ENCODE measurements at places on chromosomes 1 and 21. TPM values are rescaled to one million over a fixed set of nuclear protein-coding genes. Genes with fewer than 3 reads are reported as not detected.

DNA sequence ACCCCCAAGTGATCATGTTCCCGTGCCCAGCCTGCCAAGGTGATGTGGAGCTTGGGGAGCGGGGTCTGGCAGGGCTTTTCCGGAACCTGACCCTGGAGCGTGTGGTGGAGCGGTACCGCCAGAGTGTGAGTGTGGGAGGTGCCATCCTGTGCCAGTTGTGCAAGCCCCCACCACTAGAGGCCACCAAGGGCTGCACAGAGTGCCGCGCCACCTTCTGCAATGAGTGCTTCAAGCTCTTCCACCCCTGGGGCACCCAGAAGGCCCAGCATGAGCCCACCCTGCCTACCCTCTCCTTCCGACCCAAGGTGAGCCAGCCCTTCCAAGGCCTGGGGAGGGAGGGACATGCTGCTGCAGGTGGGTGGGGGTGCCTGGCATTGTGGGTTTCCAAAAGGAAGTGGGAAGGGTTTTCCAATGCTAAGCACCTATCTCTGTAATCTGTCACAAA is 2.3 kb downstream of the TRIM46 start:
- DNase-seq: no peak

DNA sequence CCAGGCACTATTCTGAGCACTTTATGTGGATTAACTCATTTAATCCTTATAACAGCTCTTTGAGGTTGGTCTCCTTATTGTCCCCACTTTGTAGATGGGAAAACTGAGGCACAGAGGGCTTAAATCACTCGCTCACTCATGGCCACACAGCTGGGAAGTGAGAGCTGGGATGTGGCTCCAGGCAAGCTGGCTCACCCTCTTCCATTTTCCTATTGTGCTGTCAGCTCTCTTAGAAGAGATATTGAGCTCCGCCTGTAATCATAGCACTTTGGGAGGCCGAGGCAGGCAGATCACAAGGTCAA is 3.8 kb upstream of the COL8A2 start:
- no peak for DNase-seq

TAS1R1 gene
- not detected for total RNA-seq

GRCh38 chr1:30995990-30996612 is 69.4 kb downstream of the PUM1 start:
- DNase-seq: no peak

GRCh38 chr21:14889080-14889810 is 175.6 kb downstream of the NRIP1 start:
- DNase-seq: no peak

DNA sequence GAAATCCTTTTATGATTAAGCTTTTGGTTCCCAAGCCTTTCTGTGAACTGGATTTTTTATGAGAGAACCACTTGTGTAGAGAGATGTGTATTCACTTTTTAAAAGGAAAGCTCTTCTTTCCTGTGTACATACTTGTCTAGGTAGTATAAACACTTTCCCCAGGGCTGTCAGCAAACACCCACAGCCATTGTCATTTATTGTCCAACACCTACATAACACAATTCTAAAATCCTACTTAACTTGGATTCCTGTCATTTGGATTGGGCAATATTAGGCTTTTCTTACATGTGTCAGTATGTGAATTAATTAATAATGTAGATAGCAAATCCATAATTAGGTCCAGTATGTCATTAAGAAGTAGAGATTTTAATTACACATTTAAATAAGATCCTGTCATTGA is 12.3 kb downstream of the DDX20 start:
- no peak for DNase-seq

DNA sequence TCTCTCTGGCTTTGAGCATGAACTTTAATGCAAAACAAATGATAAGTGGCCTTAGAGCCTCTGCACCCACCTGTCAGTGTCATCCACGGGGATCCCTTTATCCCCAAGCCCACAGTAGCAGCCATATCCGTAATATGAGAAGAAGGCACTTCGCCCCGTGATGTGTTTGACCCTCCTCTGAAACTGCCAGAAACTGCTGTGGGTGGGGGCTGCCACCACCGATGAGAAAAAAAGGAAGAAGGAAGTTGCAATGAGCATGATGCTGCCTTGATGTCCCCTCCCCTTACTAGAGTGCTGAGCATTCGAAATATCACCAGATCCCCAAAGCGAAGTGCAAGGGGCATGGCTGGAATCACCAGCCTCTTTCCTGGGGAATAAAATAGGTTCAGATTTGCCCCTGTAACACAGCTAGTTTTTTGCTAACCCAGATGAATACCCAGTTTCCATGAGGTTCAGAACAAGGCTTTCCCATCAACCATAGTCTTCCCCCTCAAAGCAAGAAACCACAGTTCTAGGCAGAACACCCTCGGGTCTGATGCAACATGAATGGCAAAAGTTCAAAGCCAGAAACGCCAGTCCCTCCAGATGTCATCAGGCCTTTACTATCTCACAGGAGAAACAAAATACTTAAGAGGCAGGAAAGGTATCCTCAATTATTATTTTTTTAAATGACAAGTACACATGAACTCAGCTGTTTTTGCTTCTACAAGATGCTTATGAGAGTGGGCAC is 10.8 kb upstream of the UBXN10 start:
- DNase-seq: no peak

DNA sequence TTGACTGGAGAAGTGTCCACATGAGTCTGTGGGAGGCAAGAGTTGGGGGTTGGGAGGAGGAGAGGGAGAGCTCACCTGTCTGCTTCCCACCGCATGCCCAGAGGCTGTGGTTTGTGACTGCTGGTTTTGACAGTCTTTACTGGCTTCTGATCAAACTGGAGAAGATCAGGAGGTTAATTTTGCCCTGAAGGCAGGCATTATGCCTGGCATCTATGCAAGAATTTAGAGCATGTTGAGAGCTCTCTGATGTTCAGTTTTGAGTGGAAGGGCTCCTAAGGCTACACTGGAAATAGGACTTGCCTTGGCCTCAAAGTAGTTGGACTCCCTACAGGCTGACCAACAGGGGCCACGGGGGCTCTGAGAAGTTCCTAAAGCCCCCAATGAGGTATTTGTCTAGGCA is 101.6 kb downstream of the TLR5 start:
- no peak for DNase-seq

DNA sequence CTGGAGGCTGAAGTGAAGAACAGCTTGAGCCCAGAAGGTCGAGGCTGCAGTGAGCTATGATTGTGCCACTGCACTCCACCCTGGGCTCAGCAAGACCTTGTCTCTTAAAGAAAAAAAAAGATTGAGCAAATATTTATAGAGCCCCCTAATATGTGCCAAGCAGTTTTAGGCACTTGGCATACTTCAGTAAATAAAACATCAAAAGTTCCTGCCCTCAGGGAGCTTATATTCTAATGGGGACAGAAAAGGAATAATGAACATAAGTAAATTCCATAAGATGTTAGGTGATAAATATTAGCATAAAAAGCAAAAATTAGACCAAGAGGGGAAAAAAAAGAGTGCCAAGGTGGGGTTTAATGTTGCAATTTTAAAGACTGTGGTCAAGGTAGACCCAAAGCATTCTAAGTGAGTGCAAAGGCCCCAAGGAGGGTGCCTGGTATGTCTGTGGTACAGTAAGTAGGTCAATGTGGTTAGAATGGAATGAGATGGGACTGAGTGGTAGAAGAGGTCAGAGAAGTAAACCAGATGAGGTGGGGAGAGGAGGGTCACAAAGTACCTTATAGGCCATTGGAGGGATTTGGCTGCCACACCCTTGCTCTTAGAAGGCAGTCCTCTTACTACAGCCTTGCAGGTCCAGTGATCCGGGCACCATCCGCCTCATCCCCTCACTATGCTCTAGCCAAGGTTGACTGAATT is 2.2 kb upstream of the TOE1 start:
- no peak for DNase-seq

DNA sequence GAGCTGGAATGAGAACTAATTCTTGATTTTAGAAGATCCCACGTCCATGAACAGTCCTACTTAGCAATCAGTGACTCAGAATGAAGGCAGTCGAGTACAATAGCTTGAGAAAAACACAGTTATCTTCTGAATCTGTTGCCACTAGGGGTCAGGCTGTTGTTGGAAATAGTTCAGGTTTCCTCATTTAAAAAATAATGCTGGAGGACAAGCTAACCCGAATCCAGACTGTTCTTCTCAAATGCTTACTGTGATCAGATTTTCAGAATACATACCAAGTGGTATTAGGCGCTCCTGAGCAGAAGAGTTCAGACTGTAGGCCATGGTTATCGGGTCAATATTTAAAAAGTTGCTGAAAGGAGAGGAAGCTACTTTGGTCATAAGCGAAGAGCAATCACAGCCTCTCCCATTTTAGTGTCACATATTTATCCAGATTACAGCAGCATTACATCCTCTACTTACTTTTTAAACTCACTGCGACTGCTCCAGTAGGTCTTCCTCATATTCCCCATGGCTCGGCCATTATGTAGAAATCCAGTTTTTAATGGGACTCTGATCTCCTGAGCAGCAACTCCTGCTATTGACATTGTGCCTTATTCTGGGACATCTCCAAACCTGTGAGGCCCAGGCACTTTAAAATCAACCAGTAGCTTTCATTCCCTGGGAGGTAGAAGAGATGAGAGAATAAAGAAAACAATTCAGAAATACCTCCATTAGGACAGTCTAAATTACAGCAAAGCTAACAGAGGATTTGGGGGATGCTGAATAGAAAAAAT is 10.9 kb downstream of the ERRFI1 start:
- DNase-seq: no peak

DNA sequence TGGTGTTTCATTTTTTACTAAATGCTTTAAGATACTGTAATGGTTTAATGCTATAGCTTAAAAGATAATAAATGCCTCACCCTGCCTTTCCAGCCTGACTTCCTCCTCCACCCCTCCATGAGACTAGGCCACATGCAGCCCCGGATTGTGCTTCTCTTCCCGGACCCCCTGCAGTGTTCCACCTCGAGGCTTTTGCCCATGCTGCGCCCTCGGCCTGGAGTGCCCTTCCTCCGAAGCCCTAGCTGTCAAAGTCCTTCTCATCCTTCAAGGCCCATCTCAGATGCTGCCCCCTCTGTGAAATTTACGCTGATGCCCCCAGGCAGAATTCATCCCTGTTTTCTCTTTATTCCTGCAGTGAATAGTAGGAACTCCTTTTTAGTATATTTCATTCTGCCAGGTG is 98.5 kb downstream of the ATP5PO start:
- no peak for DNase-seq

CCDC190 gene
- total RNA-seq: not detected

GRCh38 chr1:206816390-206817287 is 44.3 kb upstream of the IL10 start:
- no peak for DNase-seq

DNA sequence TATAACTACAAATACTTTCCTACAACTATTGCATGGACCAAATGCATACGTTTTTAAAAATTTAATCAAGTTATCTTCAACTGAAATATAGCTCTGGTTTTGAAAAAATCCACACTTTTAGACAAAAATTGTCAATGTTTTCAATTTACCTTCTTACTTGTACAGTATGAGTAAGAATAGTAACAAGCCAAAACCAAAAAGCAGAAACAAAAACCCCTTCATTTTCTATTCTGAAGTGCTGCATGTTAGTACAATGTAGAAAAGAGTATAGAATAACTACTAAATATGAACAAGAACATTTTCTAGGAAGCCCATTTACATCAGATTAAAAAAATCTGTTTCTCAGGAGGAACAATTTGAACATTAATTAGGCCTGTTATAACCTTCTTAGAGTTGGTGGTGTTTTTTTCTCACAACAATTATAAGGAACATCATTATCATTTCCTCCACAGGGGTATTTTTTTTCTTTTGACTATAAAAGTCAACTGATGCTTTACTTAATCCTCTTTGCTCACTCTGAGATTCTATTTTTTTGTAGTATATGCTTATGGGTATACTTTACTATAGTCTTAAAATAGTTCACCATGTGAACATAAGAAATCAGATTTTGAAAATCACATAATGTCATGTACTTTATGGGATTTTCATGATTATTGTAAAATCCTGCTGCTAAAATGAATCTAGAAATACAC is 475.4 kb downstream of the PTBP2 start:
- no peak for DNase-seq

GRCh38 chr21:45011426-45011825 is 63.0 kb upstream of the ADARB1 start:
- DNase-seq: no peak

CNN3 gene
- 226 TPM for total RNA-seq

DNA sequence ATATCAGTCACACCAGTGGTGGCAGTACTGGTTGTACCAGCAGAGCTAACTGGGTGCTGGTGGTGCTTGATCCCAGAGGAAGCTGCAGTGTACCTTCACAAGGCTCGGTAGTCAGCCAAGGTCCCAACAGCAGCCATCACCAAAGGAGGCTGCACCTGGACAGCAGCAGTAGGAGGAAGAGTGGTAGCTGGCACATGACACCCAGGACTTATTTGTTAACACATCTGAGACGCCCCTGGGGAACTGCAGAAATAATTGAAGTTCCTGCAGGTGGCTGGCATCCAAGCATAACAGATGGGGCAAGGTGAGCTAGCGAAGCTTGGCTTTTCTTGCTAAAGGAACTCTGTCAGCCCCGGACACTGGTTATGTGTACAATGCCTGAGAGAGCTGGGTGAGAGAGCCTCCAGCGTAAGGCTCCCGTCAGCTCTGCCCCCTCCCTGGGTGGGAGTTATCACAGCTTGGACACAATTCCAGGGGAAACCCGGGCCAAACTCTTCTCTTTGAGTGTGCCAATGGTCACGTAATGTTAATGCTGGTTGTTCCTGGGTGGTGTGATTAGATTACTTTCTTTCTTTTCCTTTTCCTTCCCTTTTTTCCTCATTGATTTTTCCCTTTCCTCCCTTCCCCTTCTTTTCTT is 29.1 kb upstream of the PARP1 start:
- DNase-seq: no peak

- no peak for DNase-seq
These were observed 398.4 kb upstream of the B3GALT2 start for GRCh38 chr1:193584731-193585239.

DNA sequence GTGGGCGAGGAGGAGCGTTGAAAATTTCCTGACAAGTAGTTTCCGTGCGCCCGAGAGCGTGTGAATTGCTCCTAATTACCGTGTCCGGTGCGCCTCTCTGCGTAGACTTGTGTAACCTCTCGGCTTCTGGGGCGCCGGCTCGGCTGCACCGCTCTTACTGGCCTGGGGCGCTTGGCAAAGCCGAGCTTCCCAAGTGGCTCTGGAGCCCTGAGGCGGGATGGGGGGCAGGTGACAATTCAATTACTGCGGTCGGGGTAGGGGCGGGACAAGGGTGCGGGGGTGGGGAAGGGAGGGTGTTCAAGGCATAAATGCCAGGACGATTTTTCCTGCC is 392 bp upstream of the DMRTA2 start:
- DNase-seq: no peak

GRCh38 chr1:244735404-244735803 is 82.5 kb downstream of the DESI2 start:
- DNase-seq: no peak

- DNase-seq: no peak
These were observed 32.2 kb upstream of the HNRNPU start for GRCh38 chr1:244896550-244896949.

- DNase-seq: no peak
These were observed 47.4 kb downstream of the MAGI3 start for GRCh38 chr1:113437554-113438341.

RSPO1 gene
- total RNA-seq: 0.08 TPM

GRCh38 chr21:26225046-26225445 is 54.5 kb upstream of the APP start:
- DNase-seq: no peak

ANGPTL3 gene
- not detected for total RNA-seq

REG4 gene
- not detected for total RNA-seq

Measured in kidney epithelial cell (primary cell).